ENCODE measurements at places on chromosomes 7 and 10. TPM values are rescaled to one million over a fixed set of nuclear protein-coding genes. Genes with fewer than 3 reads are reported as not detected.

GRCh38 chr7:77265666-77266065, 66.0 kb upstream of the FGL2 start:
- no peak for DNase-seq

DNA sequence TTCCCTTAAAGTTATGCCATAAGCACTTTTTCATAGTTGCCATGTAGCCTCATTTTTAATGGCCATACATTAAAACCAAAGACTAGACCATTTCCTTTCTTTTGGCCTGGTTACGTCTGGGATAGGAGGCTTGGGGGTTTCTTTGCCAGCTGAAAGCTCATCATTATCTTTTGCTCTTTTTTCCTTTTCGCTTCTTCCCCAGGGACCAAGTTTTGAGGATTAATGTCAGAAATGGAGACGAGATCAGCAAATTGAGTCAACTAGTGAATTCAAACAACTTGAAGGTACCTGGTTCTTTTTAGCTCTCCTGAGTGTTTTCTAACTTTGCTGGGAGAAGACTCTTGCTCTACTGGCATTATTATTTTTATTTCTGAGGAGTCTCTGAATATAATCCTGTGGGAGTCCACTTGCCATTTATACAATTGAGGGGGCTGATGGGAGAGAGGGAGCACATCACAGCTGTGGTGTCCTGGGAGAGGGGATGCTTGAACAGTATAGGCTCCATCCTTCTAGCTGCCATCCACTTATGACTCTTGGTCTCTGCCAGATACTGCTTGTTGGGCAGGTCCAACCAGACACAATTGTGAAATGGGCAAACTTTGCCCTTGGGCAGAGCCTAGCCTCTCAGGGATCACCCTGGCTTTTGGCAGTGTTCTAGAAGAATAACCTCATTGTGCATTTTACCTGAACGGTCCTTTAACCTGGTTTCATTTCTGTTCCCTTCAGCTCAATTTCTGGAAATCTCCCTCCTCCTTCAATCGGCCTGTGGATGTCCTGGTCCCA, 5.8 kb downstream of the CPA4 start:
- DNase-seq, result no peak

DNA sequence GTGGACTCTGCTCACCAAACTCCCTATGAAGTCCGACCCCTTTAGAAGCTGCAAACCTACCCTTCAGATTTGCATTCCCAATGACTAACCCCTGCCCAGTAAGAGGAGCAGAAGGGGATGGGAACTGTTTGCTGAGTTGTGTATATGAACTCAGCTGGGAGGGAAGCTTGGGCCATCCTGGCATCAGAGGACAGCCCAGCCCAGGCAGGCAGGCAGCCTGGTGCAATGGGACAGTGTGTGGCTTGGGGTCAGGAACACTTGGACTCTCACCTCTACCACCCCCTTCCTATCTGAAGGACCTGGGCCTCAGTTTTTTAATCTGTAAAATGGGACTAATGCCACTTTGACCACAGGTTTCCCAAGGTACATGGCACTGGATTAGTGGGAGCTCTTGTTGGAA, 147.4 kb upstream of the GPR26 start:
- no peak for DNase-seq

DNA sequence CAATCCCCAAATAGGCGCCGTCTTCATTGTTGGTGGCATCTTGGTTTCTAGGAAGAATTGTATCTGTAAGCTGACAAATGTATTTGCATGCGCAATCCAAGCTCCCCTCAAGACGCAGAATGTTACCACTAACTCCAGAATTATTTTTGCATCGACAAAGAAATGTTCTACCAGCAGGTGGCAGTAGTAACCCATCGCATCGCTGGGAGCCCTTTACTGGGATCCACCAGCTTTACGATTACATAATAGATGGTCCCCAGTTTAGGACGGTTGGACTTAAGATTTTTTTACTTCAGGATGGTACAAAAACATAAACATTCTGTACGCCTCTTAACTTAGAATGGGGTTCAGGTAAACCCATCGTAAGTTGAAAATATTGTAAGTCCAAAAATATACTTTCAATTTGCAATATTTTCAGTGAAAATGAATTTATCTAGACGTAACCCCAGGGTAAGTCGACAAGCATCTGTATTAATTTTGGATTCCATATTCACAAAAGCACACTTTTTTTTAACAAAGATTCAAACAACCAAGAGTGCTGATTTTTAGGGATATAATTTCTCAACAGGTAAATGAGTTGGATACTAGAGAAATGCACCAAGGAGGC, 114.0 kb upstream of the COBL start:
- no peak for DNase-seq

MKI67 gene
- polyA plus RNA-seq, result 66.1 TPM

- DNase-seq, result no peak
These were observed 12.2 kb upstream of the GIMAP7 start for GRCh38 chr7:150502519-150502918.

FBXL13 gene
- polyA plus RNA-seq, result 3.4 TPM

GRCh38 chr7:24318326-24318725, 34.3 kb downstream of the NPY start:
- no peak for DNase-seq

DNA sequence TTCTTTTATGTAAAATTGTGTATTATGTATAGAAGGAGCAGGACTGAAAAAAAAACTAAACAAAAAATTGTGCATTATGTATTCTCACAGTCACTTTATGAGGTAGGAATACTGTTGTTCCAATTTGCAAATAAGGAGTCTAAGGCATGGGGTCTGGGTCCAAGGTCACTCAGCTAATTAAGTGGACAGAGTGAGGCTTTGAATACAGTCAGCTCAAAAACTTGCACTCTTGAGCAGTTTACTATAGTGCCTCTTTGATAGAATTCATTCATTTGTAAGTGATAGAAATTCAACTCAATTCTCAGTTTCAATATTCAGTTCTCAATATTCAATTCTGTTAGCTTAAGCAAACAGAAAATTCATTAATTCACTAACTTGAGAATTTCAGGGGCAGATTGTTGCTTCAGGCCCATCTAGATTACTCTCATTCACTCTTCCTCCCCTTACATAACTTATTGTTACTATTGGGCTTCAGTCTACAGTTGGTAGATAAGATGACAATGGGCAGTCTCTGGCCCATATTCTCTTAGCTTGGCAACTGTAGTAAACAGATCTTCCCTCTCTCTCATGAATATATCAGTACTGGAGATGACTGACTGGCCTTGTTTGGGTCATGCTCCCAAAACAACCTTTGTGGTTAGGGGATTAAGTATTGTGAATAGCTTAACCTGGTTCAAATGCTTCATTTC, 86.6 kb downstream of the BTAF1 start:
- DNase-seq, result no peak
